ENCODE measurements at places on chromosomes 1 and 21. TPM values are rescaled to one million over a fixed set of nuclear protein-coding genes. Genes with fewer than 3 reads are reported as not detected.

The IFI44L gene
- 2.3 TPM for total RNA-seq

The CBS gene
- total RNA-seq: 5.5 TPM

The KIF14 gene
- total RNA-seq: 9.3 TPM

The LRRC53 gene
- total RNA-seq: not detected

The SPATA46 gene
- total RNA-seq: not detected

The ICOSLG gene
- 1.3 TPM for total RNA-seq

The PTPRF gene
- 0.47 TPM for total RNA-seq

The KDF1 gene
- 0.39 TPM for total RNA-seq

The RHCE gene
- 0.26 TPM for total RNA-seq

DNA sequence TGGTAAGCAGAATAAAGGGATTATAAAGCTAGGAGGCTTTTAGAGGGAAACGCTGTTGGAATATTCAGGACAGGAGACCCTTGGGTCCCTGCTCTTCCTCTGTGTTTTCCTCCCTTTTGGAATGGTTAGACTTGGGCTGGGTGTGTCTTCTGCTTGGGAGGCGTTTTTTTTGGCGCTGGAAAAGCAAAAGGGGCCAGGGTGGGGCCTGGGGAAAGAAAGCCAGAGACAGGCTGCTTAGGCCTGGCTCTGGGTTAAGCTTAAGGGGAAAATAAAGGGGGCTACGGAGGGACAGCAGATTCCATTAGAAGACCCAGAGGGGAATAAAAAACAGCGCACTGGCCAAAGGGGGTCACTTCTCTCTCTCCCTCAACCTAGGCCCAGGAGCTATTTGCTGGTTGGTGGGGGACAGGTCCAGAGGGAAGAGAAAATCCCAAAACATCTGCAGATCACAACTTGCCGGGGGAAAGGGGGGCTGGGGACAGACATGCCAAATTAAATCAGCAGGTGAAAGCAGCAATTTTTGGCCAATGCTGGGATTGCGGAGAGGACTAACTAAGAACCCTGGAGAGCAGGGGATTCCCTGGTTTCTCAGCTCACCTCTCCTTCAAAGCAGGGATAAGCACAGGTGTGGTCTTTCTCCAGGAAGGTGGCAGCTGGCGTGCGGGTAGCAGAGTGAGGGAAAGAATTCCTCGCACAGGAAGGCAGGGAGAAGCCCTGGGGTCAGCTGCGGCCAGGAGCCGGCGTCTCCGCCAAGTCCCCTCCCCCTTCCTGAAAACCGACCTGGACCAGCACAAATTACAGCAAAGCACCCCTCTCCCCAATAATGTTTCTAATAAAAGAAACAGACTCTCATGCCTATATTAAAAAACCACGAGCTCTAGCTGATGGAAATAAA lies 82.2 kb upstream of the AK4 start:
- peaks cover 53% of the 10 kb centered on the region for H3K4me1 ChIP-seq
- H3K4me3 ChIP-seq: peak overlapping the region; percentile 61
- H3K27me3 ChIP-seq: no peaks in the 10 kb centered on the region
- DNase-seq: no peak

GRCh38 chr1:201288765-201289164 lies 5.5 kb downstream of the PKP1 start:
- DNase-seq: no peak
- H3K4me1 ChIP-seq: no peaks in the 10 kb centered on the region
- no peaks in the 10 kb centered on the region for H3K36me3 ChIP-seq
- H3K27me3 ChIP-seq: peaks cover 4% of the 10 kb centered on the region
- H3K4me3 ChIP-seq: no peak overlapping the region

DNA sequence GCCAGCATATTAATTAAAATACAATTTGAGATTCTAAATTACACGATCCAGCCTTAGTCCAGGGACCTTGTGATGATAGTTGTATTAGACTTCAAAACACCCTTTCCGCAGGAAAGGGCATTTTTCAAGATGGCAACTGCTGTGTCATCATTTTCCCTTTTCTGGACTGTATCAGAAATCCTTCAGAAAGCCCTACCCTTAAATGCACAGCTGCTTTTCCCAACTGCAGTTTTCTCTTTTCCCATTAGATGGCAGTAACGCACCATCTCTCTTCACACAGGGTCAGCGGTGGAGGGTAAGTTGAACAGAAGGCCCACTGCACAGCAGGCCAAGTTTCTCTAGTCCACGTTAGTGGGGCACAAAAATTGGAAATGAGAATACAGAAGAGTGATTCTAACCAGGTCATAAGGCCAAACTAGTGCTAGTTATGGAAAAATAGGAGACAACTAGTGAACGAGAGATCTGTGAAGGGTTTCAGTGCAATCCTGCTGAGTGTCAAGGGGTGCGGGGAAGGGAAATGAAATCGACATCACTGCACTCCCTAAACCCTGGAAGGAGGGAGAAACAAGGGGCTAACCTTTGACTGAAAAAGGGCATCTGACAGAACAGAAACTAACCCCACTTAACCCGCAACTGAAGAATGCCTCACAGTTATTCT lies 22.1 kb upstream of the TDRD10 start:
- H3K4me1 ChIP-seq: peaks cover 8% of the 10 kb centered on the region
- H3K4me3 ChIP-seq: no peak overlapping the region
- H3K27me3 ChIP-seq: no peaks in the 10 kb centered on the region

DNA sequence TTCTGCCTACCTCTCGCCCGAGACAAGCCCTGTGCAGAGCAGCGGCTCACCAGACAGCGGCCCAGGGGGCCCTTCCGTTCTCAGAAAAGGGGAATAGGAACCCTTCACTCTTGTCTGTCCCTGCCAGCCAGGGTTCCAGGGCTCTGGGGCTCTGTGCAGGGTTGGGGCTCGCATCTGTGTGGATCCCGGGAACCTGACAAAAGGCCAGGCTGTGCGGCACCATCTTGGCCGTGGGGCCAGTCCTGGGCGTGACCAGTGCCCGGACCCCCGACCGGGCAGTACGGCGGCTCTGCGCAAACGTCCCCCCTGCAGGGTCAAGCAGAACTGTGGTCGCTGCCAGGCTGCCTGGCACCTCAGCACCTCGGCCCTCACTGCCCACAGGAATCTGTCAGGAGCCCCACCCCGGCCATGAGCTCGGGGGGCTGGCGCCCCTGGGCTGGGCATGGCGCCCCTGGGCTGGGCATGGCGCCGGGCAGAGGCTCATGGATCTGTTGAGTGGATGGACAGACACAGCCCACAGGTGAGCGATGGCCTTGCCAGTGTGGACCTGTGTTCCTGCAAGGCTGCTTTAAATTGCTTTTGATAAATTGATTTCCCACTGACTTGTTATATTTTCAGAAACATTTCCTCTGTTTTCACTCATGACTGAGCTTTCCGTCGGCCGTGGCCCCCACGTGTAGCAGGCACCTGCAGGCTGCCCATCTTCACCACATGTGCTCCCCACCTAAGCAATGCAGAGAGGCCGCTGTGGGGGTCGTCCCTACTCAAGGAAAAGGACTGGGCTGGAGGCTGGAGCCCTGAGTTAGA lies 59.0 kb downstream of the SLX9 start:
- H3K4me3 ChIP-seq: no peak overlapping the region
- no peaks in the 10 kb centered on the region for H3K4me1 ChIP-seq
- H3K36me3 ChIP-seq: no peaks in the 10 kb centered on the region
- no peaks in the 10 kb centered on the region for H3K27me3 ChIP-seq
- DNase-seq: no peak

GRCh38 chr1:59498640-59499039 lies 201.7 kb downstream of the FGGY start:
- H3K27ac ChIP-seq: no peak overlapping the region
- no peaks in the 10 kb centered on the region for H3K36me3 ChIP-seq
- no peak overlapping the region for H3K4me3 ChIP-seq
- H3K27me3 ChIP-seq: no peaks in the 10 kb centered on the region
- H3K4me1 ChIP-seq: no peaks in the 10 kb centered on the region
